Caco-2 (cell line): ENCODE measurements at places on chromosomes 2 and 18.

GRCh38 chr2:237702441-237703391 is 75.3 kb downstream of the LRRFIP1 start:
- no peak for DNase-seq

GRCh38 chr2:17934721-17935120 is 56.3 kb downstream of the KCNS3 start:
- no peak for DNase-seq

GRCh38 chr2:36222485-36222884 is 133.1 kb upstream of the CRIM1 start:
- DNase-seq, result no peak

DNA sequence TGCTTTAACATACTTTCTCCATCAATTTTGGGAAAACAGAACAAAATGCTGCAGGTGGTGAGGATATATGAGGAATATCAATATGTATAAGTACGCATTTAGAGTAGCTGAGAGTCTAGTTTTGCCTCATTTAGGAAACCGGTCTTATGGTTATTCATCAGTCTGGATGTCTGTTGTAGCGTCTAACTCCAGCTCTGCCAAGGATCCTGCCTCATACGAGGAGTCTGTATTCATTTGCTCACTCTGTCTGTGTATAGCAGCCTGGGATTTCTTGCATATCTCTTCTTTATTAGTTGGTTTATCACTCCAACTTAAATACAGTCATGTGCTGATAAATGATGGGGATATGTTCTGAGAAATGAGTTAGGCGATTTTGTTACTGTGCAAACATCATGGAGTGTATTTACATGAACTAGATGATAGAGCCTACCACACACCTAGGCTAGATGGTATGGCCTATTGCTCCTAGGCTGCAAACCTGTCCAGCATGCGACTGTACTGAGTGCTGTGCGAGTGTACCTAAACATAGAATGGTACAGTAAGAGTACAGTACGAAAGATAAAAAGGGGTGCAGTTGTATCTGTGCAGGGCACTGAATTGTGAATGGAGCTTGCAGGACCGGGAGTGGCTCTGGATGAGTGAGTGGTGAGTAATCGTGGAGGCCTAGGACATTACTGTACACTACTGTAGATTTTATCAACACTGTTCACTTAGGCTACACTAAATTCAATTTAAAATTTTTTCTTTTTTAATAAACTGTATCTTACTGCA is 148.1 kb downstream of the ZNF407 start:
- DNase-seq, result no peak

DNA sequence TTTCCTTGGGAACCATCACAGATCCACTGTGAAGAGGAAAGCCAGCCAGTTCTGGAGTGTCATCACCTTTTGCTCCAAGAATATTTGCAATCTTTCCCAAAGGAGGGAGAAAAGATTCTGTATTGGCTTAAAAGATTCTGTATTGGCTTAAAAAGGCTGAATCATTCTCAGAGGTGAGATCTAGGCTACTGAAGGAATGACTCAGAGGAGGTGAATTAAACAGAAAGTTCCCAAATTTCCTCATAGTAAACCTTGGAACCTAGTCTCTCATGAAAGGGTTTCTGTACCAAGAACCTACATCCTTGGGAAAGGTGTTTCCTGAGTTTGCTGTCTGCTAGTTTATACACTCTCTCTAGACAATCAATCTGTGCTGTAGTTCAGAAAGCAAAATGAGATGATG is 34.1 kb upstream of the GRB14 start:
- no peak for DNase-seq

GRCh38 chr2:231235217-231235616 is 36.8 kb downstream of the ARMC9 start:
- no peak for DNase-seq

DNA sequence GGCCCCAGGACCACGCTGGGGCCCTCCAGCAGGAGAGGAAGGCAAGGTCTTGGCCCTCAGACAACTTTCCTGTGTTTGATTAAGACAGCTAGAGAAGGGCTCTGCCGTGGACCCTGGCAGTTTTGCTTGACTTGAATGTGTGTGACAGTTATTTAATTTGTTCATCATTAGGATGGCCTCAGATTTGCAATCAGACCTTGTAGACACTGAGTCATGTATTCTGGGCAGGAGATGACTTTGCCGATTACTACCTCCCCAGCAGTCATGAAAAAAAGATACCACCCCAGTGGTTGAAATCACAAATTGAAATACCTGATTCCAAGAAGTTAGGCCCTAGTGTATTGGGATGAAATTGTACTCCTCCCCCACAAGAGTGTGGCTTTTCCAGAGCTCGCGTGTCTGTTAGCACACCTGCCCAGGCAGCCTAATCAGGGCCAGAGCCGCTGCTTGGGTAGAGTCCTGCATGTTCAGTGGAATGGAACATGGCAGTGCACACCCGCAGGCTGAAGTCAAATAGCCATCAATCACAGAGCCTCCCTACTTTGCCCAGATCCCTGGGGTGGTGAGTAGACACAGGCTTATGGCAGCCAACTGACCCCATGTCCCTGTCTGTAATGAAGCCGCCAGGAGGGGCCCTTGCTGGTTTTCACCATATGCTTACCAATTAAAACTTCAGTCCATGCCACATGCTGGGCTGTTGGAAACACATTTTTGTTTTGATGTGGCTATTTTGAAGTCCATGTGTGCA is 122.5 kb downstream of the TPGS2 start:
- no peak for DNase-seq

GRCh38 chr2:197327472-197328098 is 17.0 kb upstream of the ANKRD44 start:
- no peak for DNase-seq

GRCh38 chr2:117308861-117309770 is 505.4 kb upstream of the DDX18 start:
- no peak for DNase-seq

DNA sequence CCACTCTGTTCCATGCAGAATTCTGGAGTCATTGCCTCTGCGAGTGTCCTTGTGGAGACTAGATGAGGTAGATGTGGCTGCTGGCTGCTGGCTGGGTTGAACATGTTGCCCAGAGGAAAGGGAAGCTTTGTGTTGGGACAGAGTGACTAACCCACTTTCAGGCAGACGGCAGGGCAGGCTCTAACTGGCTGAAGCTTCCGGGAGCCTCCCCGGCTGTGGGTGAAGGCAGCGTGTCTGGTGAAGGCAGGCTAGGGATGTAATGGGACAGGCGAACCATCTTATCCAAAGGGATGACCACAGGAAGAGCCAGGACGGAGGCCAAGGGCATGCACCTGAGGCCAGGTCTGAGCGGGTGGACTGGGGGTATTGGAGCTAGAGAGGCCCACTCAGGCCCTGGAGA is 16.0 kb downstream of the ASPRV1 start:
- DNase-seq, result no peak

- no peak for DNase-seq
Observed at GRCh38 chr2:23400703-23401102, 15.7 kb downstream of the KLHL29 start.

- no peak for DNase-seq
Observed at GRCh38 chr2:65658881-65659280, 226.5 kb upstream of the SPRED2 start.

- DNase-seq, result no peak
Observed at GRCh38 chr18:49473721-49474120, 13.3 kb upstream of the DYM start.

GRCh38 chr18:3690764-3691066 is 240.7 kb downstream of the TGIF1 start:
- DNase-seq, result no peak

- no peak for DNase-seq
Observed at GRCh38 chr2:157339965-157340655, 14.5 kb upstream of the ERMN start.

- no peak for DNase-seq
Observed at GRCh38 chr18:59202258-59202820, 17.6 kb upstream of the GRP start.

DNA sequence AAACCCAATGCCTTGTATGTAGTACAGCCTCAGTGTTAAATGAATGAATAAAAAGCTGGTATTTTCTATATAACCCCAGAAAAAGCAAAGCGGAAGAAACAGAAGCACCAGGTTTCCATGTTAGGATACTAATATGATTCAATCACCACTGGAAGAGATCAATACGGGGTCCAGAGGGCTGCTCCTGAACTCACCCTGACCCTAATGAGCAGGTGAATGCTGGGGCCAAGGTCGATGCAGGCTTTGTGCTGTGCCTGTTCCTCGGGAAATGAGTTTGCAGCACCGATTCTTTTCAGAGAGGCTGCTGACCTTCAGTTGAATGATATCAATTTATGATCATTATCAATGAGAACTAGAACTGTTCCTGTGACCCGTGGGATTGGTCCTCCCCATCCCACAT is 228.5 kb downstream of the CDCA7 start:
- DNase-seq, result no peak

DNA sequence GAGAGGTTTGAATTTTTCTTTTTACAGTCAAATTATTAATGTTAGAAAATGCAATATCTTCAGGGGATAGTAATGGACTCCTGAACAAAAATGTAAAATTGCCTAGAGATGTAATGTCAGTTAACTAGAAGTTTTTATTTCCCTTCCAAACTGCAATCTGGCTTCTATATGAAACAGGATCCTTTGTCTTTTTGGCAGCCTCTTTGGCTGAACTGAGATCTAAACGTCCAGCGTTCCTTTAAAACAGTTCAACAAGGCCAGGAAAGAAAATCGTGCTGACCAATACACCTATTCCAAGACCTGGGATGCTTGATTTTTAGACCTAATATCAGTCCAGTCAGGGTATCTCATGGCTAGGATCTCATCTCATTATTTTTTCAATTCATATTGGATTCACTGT is 245.5 kb downstream of the FIGN start:
- no peak for DNase-seq

DNA sequence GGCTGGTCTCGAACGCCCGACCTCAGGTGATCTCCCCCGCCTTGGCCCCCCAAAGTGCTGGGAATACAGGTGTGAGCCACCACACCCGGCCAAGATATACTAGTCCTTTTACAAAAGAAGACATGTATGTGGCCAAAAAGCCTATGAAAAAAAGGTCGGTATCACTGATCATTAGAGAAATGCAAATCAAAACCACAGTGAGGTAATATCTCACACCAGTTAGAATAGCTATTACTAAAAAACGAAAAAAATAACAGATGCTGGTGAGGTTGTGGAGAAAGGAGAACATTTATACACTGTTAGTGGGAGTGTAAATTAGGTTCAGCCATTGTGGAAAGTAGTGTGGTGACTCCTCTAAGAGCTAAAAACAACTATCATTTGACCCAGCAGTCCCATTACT is 26.4 kb downstream of the KLHL23 start:
- no peak for DNase-seq

- DNase-seq, result no peak
Observed at GRCh38 chr2:212730994-212731393, 192.4 kb upstream of the ERBB4 start.

DNA sequence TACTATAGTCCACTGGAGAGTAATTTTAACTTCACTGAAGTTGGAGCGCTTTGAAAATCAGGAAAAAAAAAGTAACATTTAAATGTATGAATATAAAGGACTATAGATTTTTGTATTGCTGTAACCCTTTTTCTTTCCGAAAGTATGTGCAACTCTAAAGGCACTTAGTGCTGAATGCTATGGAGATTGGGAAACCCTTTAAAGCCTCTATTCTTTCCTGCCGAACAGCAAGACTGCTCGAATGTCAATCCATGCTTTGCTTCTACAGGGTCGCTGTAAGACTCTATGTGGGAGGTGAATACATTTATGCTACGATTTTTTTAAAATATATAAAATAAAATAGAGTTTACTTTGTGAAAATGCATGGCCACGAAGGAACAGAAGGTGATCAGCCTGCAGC is 825 bp downstream of the GRB14 start:
- DNase-seq, result no peak

- no peak for DNase-seq
Observed at GRCh38 chr2:241967467-241968144, 98.1 kb downstream of the RTP5 start.

- DNase-seq, result no peak
Observed at GRCh38 chr2:224309176-224309575, 92.7 kb downstream of the FAM124B start.

DNA sequence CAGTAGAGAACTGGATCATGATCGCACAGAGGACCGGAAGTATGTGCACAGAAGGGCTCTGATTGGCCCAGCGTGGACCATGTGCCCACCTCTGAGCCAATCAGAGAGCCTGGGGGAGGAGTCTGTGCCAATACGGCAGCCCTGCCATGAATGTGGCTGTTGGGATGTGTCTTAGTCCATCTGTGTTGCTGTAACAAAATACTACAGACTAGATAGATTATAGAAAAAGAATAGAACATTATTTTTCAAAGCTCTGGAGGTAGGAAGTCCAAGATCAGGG is 132.0 kb downstream of the NDUFA10 start:
- DNase-seq, result no peak

DNA sequence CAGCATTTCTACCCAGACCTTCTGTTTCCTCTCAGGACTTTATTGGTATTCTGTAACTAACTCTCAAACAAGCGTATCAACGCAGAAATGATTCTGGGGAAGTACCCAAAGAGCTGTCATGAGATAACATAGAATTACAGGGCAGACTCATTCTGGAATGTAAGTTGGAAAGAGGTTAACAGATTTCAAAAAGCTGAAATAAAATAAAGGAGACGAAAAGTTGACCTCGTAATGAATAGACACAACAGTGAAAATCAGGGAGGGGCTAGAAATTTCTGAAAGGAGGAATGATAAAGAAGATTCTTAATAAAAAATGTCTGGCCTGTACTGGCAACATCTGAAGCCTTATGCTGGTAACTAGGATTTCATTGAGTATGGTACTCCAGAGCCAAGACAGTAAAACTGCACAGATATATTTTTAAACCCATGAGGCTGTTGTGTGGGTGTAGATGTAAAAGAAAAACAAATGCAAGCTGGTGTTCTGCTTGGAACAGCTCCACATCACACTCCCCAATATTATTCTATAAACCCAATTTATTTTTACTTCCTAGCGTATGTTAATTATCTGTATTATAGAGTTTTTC is 23.9 kb downstream of the RBMS1 start:
- no peak for DNase-seq

- DNase-seq, result no peak
Observed at GRCh38 chr2:165294912-165295311, 55.7 kb downstream of the SCN2A start.

- DNase-seq, result no peak
Observed at GRCh38 chr2:233100192-233100998, 40.3 kb downstream of the INPP5D start.

GRCh38 chr2:148531235-148531634 is 113.3 kb upstream of the EPC2 start:
- DNase-seq, result no peak
